ENCODE measurements at places on chromosomes 3 and 15.

DNA sequence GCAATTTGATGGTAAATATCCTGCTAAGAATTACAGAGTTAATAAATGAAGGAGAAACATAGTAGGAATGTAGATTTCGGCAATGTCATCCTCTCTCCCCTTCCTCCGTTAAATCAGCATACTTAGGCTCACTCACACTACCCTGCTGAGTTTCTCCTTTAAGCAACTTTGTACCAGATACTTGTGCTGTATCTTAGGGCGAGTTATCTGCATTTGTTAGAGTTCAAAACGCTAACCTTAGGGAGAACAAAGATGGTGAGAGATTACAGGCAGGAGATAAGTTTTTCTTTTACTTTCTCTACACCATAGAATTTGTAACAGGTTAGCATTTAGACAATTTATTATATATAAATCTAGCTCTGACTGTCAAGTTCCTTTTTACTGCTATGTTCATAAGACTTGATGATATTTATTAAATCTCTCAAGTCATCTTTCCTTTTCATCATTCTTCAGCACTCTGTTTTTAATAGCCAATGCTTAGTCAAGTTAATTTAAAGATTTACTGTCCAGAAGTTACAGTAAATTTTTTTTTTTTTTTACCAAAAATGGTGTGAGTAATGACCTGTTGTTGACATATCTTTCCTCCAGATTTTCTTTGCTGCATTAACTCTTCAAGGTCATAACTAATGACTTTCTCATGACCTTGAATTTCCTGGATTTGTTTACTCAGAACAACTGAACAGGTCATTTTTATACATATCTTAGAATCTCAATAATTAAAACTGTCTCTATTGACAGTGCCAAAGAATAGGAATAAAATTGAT lies 22.2 kb downstream of the SUCNR1 start:
- DNase-seq, result no peak

- DNase-seq, result peak; percentile 74
Measured at GRCh38 chr15:72155635-72156616, 37.7 kb downstream of the SENP8 start.

- DNase-seq, result no peak
Measured at GRCh38 chr3:172856795-172857742, 106.5 kb downstream of the ECT2 start.

DNA sequence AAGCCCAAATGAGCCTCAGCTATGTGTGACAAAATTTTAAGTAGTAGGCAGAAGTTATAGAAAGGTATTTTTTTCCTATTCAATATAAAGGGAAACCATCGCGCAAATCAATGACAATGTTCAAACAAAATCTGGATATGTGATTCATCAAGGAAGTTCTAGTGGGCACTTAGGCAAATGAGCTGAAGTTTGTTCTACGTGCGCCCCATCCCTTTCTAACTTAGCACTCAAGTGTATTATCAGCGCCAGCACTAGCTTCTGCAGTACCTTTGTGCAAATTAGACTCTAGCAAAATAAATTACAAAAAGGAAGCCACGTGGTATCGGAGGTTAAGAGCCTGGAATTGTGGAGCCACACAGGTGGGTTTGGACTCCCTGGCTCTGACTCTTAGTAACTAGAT lies 91.1 kb downstream of the TBL1XR1 start:
- no peak for DNase-seq

GRCh38 chr3:66403323-66403990 lies 97.4 kb downstream of the LRIG1 start:
- DNase-seq, result no peak

Measured in Jurkat, Clone E6-1 (cell line).